Transverse colon (tissue), 4 donors: ENCODE measurements at places on chromosomes 2 and 18.

- DNase-seq = peak; percentile 5
Measured at GRCh38 chr2:240466579-240467148, 31.2 kb downstream of the GPC1 start.

DNA sequence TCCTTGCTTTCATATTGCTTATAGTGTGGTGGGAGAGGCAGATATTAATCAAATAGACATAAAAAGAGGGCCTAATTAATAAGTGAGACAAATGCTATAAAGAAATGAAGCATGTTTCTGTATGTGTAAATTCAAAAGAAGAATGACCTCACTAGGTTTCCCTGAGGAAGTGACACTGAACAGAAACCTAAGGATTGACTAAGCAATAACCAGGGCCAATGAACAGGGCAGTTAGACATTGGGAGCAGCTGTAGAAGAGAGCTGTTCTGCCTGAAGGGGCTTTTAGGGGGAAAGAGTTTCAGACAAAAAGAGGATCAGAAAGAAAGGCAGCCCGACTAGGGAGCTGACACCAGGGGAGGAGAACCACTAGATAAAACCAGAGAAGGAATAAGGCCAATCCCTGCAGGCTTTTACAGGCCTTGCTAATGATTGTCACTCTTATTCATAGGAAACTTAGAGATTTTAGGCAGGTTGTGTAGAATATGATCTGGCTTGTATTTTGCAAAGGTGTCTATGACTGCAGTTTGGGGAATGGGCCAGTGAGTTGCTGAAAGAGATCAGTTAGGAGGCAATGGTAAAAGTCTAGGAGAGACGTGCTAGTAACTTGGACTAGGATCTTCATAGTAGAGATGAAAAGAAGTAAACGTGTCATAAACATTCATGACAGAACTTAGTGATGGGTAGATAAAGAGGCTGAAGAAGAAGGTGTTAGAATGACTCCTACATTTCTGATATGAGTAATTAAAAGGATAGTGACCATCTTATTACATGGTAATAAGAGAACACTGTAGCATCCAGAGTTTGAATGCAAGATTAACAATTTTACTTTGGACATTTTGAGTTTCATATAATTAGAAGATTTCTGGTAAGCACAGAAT, 26.8 kb upstream of the NABP1 start:
- DNase-seq = no peak

- no peak for DNase-seq
Measured at GRCh38 chr2:73341039-73341438, 44.6 kb upstream of the ALMS1 start.

GRCh38 chr2:18408638-18409037, 151.8 kb downstream of the RDH14 start:
- DNase-seq = no peak

- no peak for DNase-seq
Measured at GRCh38 chr2:185676316-185676715, 62.3 kb upstream of the FSIP2 start.

DNA sequence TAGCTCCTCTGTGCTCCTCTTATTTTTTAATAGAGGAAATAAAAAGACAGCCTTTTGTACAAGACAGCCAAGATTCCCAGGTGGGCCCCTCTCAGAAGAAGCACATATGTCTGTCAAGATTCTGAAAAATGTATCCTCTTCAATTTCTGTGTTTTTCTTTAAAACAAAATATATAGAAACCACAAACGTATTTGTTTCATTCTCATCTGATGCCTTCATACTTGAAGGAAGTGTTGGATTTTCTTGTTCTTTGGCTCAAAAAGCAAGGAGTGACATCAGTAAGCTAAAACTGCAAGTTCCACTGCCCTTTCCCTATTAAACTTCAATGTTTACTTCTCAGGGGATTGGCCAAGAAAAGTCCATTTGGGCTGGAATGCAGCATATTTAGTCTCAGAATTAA, 193.8 kb upstream of the OSR1 start:
- DNase-seq = no peak

GRCh38 chr18:69754108-69754507, 193.6 kb downstream of the CD226 start:
- no peak for DNase-seq

- no peak for DNase-seq
Measured at GRCh38 chr18:76488190-76488589, 6.9 kb downstream of the ZNF516 start.

GRCh38 chr18:2337552-2338141, 233.7 kb downstream of the METTL4 start:
- DNase-seq = peak; percentile 19

DNA sequence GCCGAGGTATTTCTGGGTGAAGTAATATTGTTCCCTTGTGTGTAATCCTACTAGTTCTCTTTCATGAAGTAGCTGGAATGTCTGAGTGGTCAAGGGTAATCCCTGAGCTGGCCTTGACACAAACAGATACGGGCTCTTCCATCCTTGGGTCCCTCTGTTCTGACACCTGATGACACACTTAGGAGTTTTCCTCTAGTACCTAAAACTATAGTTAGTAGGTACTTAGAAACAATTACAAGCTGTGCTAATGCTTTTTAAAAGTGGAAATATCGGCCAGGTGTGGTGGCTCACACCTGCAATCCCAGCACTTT, 59.2 kb upstream of the IL1R1 start:
- DNase-seq = no peak

DNA sequence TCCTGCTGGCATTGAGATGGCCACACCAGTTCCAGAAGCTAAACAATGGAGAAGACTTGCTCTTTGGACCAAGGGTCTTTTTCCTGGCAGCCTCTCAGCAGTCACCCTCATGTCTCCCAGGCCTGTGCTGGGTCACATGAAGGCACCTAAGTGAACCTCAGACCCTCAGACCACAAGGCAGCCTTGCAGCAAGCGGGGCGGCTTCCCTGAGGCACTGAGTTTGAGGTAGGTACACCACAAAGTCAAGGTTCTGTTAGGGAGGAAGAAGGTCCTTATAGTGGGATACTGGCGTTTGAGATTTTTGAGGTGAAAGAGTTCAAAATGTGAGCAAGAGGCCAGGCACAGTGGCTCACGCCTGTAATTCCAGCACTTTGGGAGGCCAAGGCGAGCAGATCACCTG, 8.5 kb upstream of the PRELID3A start:
- no peak for DNase-seq

DNA sequence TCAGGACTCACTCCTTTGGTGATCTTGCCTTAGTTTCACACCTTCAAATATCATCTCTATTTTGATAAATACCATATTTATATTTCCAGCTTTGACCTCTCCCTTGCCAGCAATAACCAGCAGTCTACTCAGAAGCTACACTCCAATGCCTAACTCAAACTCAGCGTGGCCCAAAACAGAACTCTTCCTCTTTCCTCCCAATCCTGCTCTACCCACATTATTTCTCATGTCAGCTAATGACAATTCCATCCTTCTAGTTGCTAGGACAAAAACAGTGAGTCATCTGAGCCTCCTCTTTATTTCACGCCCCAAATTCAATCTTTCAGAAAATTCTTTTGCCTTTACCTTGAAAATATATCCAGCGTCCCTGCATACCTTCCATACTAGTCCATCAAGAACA, 23.5 kb downstream of the CYRIA start:
- DNase-seq = no peak

- no peak for DNase-seq
Measured at GRCh38 chr2:67923696-67924095, 139.1 kb downstream of the C1D start.

DNA sequence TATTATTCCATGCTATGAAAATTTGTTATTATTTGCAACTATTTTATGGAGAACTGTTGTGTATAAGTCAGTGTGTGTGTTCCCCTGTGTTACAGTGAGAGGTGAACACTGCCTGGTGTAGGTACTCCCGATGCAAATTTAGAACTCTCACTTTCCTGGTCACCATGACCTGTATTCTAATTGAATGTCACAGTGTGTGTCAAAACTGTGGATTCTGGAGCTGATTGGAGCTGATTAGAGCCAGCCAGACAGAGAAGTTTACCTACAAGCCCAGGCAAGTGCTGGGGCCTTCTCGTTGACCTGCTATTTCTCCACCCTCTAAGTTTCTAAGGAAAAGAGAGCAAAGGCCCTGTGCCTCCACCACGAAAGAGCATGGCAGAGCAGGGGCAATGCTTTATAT, 216.0 kb downstream of the NYAP2 start:
- no peak for DNase-seq

DNA sequence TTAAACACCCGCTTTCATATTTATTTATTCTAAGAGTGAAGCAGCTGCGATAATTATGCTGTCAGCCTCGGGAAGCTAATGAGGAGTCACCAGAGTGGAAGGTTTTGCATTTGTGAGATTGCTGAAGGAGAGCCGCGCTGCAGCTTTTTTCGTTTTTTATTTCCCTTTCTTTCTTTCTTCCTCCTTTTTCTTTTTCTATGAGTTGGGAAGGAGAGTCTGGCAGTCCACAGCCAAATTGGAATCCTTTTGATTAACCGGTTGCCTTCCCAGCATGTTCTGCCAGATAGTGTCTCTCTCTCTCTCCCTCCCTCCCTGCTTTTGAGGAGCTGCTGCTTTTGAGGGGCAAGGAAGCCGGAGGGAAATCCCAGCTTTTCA, 82.1 kb downstream of the CDK15 start:
- DNase-seq = no peak

DNA sequence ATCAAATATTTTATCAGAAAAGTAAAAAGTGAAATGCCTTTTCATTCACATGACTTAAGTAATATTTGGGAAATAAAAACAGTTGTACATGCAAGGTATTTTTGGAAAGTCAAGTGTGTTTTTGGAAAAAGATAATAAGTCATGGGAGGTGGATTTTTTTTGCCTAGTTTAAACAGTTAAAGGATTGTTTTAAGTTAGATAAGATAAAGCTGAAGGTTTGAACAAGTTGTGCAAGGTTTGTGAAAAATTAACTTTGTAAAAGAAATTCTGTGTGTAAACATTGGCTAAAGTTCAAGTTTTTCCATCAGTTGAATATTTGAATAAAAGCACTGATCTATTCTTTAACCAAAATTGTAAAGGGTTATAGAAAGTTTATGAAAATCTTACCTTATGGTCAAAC, 207.9 kb upstream of the RGPD4 start:
- no peak for DNase-seq

- DNase-seq = no peak
Measured at GRCh38 chr2:40512256-40512655, 60.4 kb upstream of the SLC8A1 start.

DNA sequence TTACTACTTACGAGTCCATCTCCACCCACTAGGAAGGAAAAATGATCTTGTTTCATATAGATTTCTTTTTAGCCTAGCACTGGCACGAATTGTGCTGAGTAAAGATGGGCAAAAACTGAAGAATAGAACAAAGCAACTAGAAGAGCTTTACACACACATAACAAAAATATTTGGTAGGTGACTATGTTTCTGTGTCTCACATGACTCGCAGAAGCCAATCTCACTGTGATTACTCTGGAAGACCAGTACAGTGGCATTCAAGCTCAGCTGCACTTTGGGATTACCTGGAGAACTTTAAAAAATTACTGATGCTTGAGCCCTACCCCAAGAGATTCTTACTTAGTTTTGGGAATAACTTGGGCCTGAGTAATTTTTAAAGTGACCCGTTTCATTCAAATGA, 378.7 kb downstream of the METTL4 start:
- DNase-seq = no peak

- DNase-seq = no peak
Measured at GRCh38 chr2:151030663-151031230, 230.9 kb downstream of the RBM43 start.

DNA sequence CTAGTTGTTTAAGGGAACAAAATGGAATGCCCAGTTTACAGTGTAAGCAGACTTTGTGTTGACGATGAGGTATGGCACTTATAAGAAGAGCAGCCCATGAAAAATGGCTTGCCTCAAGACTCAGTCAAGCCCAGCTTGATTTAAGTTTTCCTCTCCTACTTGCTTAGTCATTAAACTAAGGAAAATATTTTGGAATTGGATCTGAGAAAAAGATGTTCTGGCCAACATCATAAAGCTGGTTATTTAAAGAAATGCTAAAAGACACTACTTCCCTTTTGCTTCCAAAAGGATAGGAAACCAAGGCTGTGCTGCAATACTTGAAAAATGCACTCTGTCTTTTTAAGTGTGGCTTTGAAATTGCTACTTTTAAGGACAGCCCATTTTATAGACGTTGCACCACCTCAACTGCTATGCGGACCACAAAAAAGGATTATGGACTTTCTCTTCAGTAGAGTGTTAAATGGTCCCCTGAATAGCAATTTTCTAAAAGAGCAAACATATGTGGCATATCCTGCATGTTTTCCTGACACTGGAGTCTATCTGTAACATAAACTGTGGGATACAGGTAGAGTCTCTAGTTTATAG, 32.1 kb downstream of the CCDC141 start:
- DNase-seq = no peak

DNA sequence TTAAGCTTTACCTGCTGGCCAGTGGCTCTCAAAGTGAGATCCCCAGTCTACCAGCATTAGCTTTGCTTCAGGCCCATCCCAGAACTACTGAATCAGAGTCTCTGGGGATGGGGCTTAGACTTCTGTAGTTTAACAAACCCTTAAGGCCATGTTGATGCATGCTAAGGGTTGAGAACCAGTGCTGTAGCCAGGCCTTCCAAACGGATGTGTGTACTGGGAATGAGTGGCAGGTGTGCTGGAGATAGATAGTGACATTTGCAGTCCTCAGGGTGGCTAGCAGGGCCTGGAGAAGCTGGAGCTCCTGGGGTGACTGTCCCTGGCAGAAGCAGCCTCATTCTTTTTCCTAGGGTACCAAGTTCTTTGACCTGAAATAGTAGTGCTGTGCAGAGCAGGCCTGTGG, 148.5 kb downstream of the PPP1R1C start:
- no peak for DNase-seq

GRCh38 chr18:55839343-55839742, 251.4 kb upstream of the TCF4 start:
- no peak for DNase-seq

DNA sequence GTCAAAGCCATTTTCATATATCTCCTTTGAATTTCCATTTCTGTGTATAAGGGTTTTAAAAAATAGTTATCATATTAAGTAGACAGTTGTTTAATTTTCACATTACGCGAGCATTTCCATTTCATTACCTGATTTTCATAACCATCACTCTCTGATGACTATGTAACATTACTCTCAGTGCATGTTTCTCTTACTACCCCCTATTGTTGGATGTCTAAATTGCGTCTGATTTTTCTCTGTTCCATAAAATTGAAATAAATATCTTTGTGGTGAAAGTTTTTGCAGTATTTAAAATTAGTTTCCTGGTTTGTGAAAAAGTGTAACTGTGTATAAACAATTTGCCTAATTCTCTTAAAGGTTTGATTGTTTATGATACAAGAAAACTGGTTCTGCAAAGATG, 123.8 kb downstream of the MYO1B start:
- DNase-seq = no peak
